ENCODE measurements at places on chromosomes 4 and X.

DNA sequence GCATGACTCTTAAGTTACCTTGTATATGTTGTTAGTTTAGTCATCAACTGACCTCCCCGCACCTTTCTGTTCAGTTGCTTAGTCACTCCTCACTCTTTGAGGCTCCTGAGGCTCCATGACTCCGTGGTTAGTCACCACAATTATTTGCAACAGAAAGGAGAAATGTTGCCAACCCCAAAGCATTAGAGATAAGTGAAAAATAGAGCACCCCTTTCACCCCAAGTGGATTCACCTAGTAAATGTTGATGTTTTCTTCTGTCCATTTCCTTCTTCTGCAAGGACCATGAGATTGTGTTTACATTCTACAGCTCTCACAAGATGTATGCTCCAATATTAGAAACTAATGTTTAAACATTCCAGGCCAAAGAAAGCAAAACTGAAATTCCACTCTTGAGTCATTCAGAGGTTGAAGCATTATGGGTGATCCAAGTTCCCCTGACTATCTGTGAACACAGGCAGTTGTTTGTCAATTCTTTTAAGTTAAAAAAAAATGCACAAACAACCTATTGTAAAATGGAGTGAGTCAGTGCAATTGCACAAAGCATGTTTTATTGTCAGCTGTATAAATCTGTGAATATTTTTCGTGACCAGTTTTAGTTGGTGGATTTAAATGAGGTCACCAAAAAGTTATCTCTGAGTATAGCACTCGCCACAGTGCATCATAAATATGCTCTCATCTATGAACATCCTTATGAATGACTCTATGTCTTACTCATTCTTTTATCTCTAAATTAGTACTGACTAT lies 552.4 kb upstream of the MAGEB2 start:
- DNase-seq, result no peak

DNA sequence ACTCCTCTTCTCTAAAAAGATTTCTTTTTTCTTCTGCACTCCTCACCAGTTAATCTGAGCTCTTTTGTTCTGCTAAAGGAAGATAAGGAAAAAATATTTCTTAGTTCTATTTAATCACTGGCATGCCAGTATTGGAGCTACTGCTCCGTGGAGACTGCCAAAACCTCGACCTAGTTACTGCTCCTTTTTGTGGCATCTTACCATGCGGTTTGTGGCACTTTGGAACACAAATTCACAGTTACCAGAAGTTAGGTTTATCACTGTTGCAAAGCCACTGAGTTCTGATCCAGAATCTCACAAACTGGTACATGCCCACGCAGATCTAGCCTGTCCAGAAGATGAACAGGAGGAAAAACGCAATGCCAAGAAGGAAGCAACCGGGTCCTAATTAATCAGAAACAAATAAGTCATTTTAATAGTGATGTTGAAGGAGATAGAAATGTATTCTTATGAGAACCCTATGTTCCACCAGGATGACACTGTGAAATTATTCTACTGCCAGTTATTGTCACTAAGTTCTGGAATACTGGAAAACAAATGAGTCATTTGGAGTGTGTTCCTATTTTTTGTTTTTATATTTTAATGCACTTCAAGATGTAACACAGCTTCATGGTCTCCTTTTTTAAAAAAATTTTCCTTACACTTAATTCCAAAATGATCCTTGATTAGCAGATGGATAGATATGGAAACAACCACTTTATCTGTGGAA lies 106.7 kb upstream of the GK2 start:
- DNase-seq, result no peak

DNA sequence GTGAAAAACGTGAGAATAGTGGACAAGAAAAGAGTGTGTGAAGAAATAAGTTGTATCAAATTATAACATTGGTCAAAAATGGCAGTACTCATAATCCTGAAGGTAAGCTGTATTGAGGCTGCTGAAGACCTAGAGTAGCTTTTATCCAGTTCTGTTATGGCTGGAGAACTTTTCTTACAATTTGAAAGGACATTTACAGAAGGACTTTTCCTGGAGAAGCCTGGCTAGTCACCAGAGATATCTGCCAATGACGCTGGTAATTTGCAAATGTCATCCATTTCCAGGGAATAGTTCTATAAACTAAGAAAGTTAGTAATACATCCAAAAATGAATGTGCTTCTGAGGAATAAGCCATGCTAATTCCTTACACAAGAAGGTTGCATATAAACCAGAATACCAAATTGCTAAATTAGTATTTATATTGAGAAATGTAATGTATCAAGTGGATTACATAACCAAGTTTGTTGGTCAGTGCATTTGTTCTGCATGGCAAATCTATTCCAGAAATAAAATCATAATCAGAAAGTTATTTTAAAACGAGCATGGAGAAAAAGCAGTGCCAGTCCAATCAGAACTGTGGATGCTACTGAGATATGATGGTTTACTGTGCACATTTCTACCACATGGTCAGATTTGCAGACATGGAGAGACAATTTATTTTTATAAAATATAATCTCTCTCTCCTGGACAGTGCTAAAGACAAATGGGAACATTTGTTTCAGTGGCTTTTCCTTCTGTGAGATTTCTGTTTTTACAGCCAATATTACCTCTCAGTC lies 743.7 kb upstream of the HS3ST1 start:
- no peak for DNase-seq

DNA sequence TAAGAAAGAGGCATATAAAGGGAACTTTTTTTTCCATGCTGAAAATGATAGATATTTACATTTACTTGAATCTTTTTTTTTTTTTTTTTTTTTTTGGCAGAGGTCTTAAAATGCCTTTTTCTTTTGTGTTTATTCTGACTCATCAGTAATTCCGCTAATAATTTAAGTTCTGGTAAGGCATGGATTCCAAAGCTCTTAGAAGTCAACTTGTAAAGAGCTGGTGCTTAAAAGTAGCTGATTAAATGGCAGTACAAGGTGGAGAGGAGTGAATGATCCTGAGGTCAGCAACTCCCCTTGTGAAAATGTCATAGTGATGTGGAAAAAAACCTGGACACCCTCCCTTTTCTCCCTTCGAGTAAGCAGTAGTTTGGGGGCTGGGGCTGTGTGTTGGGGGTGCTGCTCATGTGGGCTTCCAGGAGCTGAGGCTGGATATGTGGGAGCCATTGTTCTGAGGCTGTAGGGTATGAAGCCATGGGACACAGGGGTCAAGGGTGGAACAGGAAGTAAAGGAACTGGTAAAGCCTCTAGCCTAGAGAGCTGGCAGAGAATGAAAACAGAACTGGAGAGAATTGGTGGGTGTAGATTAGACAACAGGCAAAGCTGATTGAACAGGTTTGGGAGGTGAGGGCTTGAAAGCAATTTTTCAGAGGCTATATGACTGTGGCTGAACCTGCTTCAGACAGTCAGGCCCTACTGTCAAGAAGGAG lies 41.0 kb upstream of the PITX2 start:
- DNase-seq, result no peak

GRCh38 chr4:72442715-72443114 lies 126.3 kb downstream of the ADAMTS3 start:
- no peak for DNase-seq
